ENCODE measurements at places on chromosomes 2 and 18. TPM values are rescaled to one million over a fixed set of nuclear protein-coding genes. Genes with fewer than 3 reads are reported as not detected.
A peak's percentile ranks its signal among the peaks of the same experiment; 100 is the strongest.

GRCh38 chr18:60893355-60894097, 439.7 kb upstream of the CDH20 start:
- no peak for DNase-seq

The CCDC102B gene
- 1.6 TPM for total RNA-seq

The TNFAIP6 gene
- total RNA-seq = 0.84 TPM

The HOXD3 gene
- total RNA-seq = 1.5 TPM

GRCh38 chr18:29651122-29651680, 1391.3 kb downstream of the DSC3 start:
- no peak for DNase-seq

The ACVR1C gene
- not detected for total RNA-seq

The OR6B2 gene
- total RNA-seq = not detected

The KANSL1L gene
- total RNA-seq = 3.5 TPM

The IL1R2 gene
- not detected for total RNA-seq

DNA sequence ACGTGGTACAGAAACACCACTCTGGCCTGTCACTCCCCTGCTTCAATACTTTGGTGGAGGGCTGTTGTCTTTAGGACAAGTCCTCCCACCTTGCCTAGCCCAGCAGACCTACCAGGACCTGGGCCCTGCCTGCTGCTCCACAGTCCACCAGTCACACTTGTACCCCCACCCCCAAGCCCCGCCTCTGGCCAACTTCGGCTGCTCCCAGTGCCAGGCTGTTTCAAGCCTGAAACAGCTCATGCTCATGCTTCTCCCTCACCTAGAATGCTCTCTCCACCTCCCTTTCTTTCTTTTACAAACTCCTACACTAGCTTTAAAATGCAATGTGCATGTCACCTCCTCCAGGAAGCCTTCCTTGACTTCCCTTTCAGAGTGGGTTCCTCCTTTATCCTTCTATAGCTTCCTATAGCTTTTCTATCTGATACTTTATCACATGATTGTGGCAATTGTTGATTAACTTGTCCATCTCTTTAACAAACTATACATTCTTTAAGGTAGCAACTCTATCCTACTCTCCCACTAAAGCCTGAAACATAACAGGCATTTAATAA, 4.8 kb upstream of the OXER1 start:
- DNase-seq = no peak

DNA sequence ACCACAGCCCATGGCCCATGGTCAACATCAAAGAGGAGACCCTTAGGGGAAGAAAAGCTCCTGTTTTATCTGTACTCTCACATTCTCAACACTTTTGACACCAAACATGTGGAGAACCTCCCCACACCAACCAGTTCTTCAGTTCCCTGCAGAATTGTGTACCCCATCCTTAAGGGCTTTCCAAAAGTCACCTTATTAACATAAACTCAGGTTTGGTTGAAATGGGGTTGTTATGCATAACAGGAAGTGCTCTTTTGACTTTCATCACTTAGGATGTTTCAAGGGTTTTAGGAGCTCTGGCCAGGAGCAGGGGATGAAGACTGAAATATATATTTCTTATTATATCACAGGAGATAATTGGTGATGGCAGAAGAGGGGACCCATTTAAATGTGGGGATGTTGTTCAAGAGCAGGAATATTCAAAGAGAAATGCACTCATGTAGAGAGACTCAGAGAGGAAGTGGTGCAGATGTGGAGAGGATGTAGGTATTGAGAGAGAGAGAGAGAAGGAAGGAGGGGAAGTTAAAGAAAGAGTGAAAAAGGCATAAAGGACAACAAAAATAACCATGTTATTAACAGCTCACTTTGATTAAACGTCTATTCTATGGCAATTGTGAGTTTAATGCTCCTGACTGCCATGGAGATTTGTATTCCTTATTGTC, 35.2 kb downstream of the SP140L start:
- no peak for DNase-seq

DNA sequence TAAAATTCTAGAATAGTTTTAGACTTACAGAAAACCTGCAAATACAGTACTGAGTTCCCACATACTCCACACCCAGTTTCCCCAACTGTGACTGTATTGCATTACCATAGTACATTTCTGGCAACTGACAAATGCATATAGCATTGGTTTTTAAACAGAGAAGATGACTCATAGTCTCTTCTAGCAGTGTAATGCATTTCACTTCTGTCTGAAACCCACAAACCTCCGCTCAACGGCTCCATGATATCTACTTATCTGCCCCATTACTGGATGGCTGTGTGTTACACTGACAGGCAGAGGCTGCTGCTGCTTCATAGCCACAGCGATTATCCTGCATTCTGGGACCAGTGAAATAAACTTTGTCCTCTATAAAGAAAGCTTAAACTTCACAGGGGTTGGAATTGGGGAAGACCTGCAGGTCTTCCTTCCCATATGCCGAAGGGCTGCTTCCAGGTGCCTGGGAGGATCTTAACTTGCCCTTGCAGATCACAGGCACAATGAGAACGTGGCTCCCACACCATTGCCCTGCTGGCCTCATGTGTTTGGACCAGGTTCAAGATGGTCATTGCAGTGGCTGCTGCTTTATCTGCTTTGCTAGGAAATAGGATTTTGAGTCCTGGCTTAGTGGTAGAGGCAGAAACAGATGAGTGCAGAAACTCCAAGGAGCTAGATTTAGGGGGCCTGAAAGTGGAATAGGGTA, 742.6 kb upstream of the HS6ST1 start:
- peak; percentile 70 for DNase-seq
